ENCODE measurements at places on chromosomes 3 and 15.

- no peak for DNase-seq
Observed at GRCh38 chr3:111853068-111853467, 6.0 kb upstream of the PHLDB2 start.

GRCh38 chr3:31615071-31615875 is 82.5 kb downstream of the STT3B start:
- DNase-seq = no peak

- no peak for DNase-seq
Observed at GRCh38 chr3:159937561-159938166, 51.0 kb upstream of the IL12A start.

DNA sequence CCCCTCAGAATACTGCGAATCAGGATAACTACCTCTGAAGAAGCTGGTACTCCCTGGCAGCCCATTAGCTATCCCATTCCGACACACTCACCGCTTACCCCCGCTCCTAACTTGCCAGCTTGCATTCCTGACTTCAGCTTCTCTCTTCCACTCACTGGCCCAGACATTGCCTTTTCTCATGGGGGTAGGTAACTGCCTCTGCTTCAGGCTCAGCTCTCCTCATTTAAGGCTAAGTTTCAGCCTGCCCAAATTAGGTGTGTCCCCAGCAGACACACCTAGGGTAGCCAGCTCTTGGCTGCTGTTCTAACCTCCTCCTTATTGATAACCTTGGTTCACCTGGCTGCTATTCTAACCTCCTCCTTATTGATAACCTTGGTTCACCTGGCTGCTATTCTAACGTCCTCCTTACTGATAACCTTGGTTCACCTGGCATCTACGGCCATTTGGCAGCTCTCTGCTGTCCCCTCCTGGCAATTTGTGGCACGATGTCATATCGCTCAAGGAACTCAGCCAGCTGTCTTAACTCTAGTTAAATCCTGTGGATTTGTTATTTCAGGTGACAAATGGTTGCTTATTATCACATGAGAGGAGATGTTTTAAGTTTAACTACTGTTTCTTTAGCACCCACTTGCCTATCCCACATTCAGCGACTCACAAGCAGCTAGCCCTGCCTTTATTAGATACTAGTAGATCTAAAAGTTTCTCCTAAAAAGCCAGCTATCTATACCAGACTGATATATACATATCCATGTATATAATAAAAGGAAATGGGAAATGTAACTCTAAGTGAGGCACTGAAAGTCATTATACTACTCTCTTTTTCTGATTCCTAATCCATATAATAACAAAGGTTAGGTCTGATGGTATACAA is 106.5 kb upstream of the ACP3 start:
- peak; percentile 42 for DNase-seq

DNA sequence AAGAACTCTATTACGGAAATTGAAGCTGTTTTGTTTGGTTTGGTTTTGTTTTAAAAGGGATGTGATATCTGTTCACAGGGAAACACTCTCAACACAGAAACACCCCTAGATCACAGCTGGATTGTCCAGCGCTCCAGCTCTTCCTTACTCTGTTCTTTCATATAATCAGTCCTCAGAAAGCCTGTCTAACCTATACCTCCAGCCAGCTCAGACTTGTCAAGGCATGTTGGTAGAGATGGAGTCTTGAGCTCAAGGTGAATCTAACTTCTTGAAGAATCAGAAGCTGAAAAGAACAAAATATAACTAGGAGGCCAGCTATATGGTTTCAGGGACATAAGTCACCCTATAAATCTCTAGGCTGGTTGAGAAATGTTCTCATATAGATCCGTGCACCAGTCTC is 110.2 kb upstream of the EPHA3 start:
- DNase-seq = no peak

DNA sequence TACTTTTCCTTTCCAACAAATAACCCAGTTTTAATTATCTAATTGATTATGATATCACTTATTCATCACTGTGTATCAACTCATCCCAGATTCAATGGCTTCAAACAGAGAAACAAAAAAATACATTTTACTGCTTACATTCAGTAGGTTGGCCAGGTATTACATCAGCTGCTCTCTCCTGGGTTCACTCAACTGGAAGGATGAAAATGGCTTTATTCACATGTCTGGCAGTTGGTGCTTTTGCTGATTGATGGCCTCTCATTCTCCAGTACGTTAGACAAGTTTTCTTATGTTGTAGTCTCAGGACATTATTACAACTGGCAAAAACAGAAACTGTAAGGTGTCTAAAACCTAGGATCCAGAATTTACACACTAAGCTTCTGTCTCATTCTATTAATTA is 811.0 kb upstream of the ALCAM start:
- peak; percentile 37 for DNase-seq

GRCh38 chr15:94306700-94307650 is 75.6 kb downstream of the MCTP2 start:
- DNase-seq = no peak

GRCh38 chr3:2597615-2598014 is 498.9 kb downstream of the CNTN4 start:
- no peak for DNase-seq

DNA sequence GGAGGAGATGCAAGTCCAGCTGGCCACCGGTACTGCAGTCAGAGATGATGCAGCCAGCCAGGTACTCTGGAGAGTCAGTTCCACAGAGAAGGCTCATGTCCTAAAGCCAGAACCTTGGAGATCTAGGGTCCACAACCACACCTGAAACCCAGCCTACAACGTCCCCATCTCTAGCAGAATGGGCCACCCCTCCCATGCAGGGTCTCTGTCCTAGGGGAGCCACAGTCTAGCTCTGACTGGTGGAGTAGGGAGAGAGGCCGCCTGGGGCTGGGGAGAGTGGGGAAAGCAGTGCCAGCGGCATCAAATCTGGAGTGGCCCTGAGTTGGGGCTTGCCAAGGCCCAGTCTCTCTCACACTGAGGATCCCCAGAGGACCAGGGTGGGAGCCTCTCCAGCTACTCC is 43.5 kb downstream of the PTH1R start:
- DNase-seq = no peak

DNA sequence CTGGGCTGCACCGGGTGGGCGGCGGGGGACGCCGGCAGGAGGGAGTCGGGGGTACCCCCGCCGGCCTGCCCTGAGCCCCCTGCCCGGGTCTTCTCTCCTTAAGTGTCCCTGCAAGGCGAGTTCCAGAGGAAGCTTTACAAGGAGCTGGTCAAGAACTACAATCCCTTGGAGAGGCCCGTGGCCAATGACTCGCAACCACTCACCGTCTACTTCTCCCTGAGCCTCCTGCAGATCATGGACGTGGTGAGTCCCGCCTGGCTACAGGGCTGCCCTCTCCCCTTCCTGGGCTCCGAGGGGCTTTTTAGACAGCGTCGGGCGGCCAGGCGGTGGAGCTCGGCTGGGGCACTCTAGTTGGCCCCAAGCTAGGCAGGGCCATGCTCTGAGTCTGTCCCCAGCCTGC is 480 bp downstream of the CHRNA7 start:
- DNase-seq = no peak

DNA sequence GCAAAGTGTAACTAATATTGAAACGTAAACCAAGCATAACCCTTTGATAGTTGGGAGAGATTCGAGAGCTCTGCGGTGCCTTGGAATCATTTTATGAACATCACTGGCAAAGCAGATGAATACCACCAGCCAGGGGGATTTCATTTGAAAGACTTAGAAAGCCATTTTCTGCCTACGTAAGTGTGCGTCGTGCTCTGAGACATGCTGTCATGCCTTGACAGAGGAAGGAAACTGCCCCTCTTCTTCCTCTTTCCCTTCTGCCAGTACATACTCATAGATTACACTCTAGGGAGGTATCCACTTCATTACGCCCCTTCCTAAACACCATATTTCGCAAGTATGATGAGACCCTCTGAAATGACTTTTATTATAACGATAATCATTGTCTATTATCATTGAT is 3.3 kb upstream of the MTHFS start:
- DNase-seq = no peak

DNA sequence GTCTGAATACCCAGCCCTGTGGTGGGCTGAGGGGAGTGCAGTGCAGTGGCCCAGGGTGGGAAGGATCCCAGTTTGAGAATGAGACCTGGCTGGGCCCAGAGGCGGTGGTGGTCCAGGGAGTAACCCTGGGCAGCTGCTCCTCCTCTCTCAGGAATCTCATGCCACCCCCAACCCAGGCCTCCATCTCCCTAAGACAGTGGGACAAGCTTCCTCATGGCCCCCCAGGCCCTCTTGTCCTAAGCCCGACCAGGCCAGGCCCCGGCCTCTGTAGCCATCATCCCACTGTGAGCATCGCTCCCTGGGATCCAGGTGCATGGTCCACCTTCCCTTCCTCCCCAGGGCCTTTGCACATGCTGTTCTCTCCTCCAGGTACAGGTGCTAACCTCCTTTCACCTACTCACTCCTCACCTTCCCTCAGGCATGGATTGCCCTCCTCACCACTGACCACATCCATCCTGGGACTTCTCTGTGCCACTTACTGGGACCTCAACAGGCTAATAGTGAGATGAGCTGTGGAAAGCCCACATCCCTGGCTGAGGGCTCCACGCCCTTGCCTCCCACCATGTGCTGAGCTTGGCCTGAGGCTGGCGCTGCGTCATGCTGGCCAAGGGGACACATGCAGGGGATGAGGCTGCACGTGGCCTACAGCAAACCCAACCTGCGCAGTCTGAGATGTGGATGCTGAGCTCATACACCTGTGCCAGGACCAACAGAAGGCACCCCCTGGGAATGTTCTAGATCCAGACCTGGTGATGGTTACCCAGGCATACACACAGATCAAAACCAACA is 9.9 kb downstream of the CHDH start:
- DNase-seq = no peak

DNA sequence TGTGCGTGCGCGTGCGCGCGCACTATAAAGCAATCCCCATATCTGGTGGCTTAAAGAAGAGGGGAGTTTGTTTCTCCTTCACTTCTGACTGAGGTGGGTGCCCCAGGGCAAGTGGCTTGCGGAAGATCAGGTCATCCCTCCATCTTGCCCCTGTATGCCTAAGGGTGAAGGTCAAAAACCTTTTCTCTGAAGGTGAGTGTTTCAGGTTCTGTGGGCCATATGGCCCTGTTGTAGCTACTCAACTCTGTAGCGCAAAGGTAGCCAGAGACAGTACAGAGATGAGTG is 5.5 kb downstream of the ABTB1 start:
- no peak for DNase-seq

- no peak for DNase-seq
Observed at GRCh38 chr3:42024591-42025351, 62.9 kb upstream of the ULK4 start.

- DNase-seq = no peak
Observed at GRCh38 chr3:178597371-178597770, 61.1 kb downstream of the KCNMB2 start.

- no peak for DNase-seq
Observed at GRCh38 chr3:46835054-46835453, 28.2 kb downstream of the MYL3 start.

- no peak for DNase-seq
Observed at GRCh38 chr15:70258369-70259027, 160.8 kb upstream of the TLE3 start.

DNA sequence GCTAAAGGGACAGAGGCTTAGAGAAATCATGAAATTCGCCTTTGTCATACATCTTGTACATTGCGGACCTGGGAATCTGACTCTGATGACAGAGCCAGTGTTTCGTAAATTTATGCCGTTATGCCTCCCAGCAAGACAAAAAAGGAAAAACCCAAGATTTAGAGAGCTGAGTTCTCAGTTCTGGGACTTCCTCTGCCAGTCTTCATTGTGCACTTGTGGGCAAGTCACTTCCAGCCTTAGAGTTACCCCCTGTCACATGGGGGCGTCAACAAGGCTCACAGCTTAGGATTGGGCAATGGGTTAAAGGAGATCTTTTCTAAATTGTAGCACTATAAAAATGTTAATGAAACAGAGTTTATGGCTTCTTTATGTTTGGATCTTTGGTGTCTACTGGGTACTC is 41.9 kb upstream of the MITF start:
- no peak for DNase-seq

GRCh38 chr15:66735909-66736305 is 33.9 kb downstream of the SMAD6 start:
- DNase-seq = no peak

- no peak for DNase-seq
Observed at GRCh38 chr15:68491415-68492106, 59.6 kb upstream of the ITGA11 start.

DNA sequence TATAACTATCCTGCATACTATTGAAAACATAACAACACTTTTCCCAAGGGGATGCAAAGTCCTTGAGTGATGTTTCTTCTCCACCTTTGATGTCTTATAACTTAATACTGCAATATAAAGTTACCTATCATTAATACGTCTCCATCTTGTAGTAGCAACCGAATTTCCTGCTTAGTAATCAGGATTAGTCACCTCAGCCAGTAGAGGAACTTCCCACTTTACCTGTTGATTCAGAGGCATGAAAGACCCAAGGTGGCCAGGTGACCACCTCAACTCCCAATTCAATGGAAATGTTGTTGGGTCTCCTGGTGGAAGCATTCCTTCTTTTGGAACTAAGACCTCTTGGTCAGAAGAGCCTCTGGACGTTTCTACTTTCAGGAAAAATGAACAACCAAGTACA is 3.5 kb upstream of the TMCC1 start:
- no peak for DNase-seq

DNA sequence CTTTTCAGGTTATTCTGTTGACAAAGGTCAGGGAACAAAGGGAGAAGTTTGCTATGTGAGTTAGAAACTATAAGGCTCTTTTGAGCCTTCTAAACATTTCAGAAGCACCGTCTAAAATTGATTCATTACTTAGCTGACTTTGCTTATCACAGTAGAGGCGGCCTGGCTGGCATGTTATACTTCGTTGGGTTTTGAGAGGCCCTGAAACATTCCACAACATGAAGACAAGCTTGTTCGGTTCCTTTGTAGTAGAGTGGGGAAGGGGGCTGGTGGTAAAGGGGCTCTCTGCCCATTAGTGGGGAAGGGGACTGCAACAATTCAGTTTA is 23.6 kb downstream of the ZBTB38 start:
- DNase-seq = no peak

DNA sequence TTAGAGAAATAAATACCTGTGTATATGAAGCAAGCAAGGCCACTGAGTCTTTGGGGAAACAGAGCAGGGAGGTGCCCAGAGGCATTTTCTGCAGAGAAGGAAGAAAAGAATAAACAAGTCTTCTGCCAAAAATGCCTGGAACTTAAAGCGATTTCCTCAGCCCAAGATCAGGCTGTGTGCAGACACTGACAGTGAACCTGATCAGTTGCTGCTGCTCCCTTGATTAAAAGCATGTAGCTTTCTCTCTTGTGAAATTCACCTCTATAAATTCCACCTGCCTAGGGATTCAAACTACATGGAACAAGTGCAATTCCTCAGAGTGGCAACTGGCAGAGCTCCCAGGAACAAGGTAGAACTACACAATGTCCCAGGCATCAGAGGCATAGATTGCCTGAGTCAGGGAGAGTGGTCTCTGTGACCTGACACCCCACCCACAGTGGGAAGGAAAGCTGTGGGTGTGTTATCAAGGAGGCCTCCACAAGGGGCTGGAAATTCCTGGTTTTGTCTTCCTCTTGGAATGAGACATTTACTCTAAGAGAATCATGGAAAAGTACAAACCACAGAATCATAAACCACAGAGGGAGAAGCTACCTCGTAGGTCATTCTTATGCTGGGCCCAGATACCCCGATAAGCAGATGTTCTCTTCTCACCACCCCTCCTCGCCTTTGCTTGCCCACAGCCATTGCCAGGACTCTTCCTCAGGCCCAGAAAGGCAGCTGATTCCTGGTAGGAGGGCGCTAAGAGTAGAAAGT is 1.8 kb upstream of the ZBTB38 start:
- no peak for DNase-seq

- DNase-seq = peak; percentile 48
Observed at GRCh38 chr3:186509423-186509822, 34.8 kb downstream of the CRYGS start.

Measured in NCI-H1436 (cell line).